ENCODE measurements at places on chromosomes 6 and 20. TPM values are rescaled to one million over a fixed set of nuclear protein-coding genes. Genes with fewer than 3 reads are reported as not detected.

The ZBTB12 gene
- 5.1 TPM for total RNA-seq

The GPR63 gene
- 0.71 TPM for total RNA-seq

The SLC24A3 gene
- 7.9 TPM for total RNA-seq

The DEFB124 gene
- not detected for total RNA-seq

The SYCP2 gene
- total RNA-seq: 3.5 TPM

The TGM3 gene
- 0.32 TPM for total RNA-seq

The GPR6 gene
- total RNA-seq: not detected

The ANKRD6 gene
- 17.7 TPM for total RNA-seq

The BCAS1 gene
- total RNA-seq: 2.8 TPM

The LY6G6D gene
- total RNA-seq: not detected
